ENCODE measurements at places on chromosomes 11 and 22. TPM values are rescaled to one million over a fixed set of nuclear protein-coding genes. Genes with fewer than 3 reads are reported as not detected.

GRCh38 chr22:23137905-23138561 is 3.8 kb downstream of the RSPH14 start:
- DNase-seq, result no peak

DNA sequence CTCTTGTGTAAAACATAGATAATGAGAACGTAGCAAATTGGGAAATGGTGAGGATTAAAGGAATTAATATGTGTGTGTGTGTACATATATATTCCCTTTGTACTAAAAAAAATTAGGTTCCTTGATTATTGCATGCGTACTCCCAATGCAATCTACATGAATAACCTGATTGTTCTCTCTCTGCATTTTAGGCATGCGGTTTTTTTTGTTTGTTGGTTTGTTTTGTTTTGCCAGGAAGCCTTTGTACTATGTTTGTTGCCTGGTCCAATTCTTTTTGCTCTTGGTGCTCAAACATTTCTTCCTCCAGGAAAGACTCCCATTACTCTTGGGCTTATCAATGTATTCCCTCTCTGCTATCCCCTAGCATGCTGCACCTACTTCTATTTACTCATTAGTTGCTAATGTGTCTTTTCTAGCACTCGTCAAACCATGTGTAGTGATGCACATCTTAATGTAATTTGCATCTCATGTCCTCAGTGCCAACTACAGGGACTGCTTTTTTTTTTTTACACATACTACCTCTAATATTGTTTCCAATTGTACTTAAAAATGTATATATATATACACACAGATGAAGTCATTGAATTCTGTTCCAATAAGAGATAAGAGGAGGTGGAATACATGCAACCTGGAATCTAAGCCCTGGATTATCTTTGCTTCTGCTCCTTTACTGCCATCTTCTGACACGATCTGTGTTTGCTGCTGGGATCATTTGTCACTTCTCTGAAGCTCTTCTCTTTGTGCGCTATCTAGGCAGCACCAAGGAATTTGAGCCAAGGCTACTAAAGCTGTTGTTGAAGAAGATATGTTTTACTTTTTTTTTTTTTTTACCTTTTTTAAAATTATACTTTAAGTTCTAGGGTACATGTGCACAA is 197.2 kb upstream of the ANO3 start:
- DNase-seq, result no peak

GRCh38 chr11:16853859-16854258 is 115.4 kb downstream of the C11orf58 start:
- no peak for DNase-seq

- DNase-seq, result no peak
These were observed 13.4 kb upstream of the ACR start for GRCh38 chr22:50724616-50725015.

GRCh38 chr22:48536541-48537342 is 1290.9 kb downstream of the BRD1 start:
- no peak for DNase-seq

- DNase-seq, result no peak
These were observed 35.0 kb upstream of the CRTAM start for GRCh38 chr11:122803306-122803705.

- DNase-seq, result no peak
These were observed 433.3 kb downstream of the BUD13 start for GRCh38 chr11:116339306-116340098.

- no peak for DNase-seq
These were observed 78.1 kb upstream of the ALKBH3 start for GRCh38 chr11:43802509-43802908.

Gene OR4A16
- total RNA-seq, result not detected

Gene ANO1
- total RNA-seq, result 26.6 TPM
